ENCODE measurements at places on chromosomes 2 and 18.

DNA sequence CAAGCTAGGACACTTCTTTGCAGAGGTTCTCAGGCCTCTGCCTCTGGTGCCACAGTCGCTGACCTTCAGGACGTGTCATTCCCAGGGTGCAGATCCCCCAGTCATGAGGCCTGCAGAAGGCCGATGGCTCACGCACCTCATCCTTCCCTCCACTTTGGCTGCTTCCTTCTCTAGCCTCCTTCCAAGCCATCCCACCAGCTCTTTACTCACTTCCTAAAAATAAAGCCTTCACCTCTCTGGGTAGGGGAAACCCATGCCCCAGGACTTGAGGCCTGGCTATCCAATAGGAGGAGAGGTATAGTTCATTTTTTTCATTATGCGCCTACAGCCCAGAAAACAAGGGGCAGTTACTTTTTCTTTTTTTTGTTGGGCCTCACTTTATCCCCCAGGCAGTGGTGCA lies 91.4 kb downstream of the B3GNT2 start:
- DNase-seq: no peak

DNA sequence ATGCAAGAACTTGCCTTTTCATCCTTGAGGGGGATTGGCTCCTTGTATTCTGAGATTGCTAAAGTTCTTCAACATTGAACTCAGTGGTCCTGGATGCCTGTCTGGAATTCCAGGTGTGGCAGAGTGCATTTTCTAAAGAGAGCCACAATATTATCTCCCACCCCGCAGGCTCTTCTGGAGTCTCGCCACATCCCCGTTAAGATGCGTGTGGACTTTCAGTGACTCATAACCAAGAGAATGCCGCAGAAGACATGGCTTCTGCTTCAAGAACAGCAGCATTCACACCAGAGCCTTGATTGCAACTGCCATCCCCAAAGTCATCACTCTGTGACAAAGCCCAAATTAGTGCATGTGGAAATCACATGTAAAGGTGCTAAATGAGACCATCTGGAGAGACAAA lies 142.7 kb downstream of the CDH20 start:
- DNase-seq: no peak

GRCh38 chr2:8487461-8487932 lies 194.4 kb upstream of the ID2 start:
- peak; percentile 49 for DNase-seq

DNA sequence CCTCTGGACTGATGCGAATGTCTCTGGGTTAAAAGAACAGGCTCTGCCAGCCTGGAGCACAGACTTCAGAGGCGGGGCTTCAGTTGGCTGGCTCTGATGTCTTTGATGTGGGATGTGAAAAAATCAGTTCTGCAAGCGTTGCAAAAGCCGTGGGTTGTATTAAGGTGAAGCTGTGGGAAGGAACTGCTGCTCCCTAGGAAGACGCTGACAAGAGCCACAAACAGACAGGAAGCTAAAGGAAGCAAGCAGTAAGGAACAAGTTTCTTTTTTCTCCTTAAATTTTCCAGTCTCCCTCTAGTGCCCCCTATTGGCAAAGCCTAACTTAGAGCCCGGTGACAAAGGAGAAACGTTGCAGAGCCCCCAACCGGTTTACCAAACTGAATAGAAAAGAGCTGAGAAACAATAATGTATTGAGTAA lies 239.0 kb downstream of the CCDC178 start:
- peak; percentile 52 for DNase-seq

DNA sequence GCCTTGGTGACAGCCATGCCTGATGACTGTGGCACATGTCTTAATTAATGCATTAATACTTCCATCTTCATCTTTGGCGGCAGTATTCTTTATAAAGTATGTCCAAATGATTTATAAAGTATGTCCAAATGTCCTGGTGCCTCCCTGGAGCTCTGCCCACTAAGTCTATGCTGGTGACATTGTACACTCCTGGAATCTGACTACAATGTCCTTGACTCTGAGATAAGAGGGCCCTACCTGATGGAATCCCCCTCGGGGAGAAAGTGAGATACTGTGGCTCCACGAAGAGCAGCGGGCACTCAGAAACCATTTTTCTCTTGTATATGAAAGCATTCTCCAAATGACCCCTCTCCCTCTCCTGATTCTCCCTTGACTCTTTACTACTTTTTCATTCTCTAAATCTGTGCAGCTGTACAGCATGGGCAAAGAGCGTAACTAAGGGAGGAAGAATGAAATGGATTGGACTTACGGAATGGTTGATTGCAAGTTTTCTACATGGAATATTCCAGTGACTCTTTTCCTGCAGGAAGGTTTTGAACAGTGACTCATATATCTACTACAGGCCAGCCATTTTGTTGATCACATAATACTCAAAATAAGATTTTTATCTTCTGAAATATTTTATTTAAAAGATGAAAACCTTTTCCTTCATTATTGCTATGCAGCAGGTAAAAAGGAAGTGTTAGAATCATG lies 17.3 kb downstream of the RAB12 start:
- DNase-seq: no peak

- no peak for DNase-seq
Measured at GRCh38 chr2:64352292-64352691, 101.7 kb upstream of the LGALSL start.

DNA sequence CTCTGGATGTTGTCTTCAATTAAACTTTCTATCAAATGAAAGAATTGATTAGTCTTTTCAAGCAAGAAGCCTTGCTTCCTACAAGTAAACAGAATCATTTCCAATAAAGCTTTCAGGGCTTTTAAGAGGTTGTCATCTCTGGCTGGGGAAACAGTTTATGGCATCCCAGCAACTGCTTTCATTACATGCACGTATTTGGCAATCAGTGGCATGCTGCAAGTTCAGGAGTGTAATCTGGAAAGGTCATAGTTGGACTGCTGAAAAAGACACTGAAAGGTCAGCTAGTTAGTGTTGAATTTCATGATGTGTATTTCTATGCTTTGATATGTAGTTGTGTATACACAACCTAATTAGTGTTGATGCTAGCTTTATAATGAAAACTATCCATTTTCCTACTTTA lies 332.9 kb downstream of the DSC3 start:
- DNase-seq: no peak

GRCh38 chr2:214629875-214630274 lies 179.6 kb downstream of the BARD1 start:
- DNase-seq: no peak

- DNase-seq: no peak
Measured at GRCh38 chr2:2667690-2668089, 336.6 kb upstream of the MYT1L start.

GRCh38 chr18:79979843-79980242 lies 8.5 kb downstream of the TXNL4A start:
- DNase-seq: no peak

GRCh38 chr18:31099450-31100230 lies 2.6 kb downstream of the DSC2 start:
- DNase-seq: no peak

DNA sequence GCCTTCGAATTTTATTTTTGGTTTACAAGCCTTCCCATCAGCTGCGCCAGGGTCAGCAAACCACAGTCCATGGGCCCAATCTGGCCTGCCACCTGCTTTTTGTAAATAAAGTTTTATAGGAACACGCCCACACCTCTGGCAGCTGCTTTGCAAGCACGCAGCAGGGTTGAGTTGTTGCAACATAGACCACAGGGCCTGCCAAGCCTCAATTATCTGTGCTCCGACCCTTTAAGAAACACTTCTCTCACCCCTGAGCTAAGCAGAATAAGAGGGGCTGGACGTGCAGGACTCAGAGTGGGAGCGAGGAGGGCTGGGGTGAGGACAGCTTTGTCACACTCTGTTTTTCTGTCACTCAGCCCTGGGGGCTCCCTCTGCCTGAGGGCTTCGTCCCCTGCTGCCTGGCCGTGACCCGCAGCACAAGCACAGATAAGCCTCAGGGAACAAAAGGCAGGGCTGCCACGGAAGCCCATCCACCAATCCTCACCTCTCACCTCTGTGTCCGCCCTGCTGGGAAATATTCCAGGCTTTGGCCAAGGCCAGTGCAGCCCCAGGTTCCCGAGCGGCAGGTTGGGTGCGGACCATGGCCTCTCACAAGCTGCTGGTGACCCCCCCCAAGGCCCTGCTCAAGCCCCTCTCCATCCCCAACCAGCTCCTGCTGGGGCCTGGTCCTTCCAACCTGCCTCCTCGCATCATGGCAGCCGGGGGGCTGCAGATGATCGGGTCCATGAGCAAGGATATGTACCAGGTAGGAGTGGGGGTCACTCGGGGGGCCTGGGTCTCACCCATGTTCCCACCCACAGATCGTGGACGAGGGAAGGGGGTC lies at the start of gene AGXT:
TSS of gene AGXT (plus strand) at position 539 of the 823 bp plus-strand sequence. CDS start at position 581, 42 bp downstream.
- no peak for DNase-seq

DNA sequence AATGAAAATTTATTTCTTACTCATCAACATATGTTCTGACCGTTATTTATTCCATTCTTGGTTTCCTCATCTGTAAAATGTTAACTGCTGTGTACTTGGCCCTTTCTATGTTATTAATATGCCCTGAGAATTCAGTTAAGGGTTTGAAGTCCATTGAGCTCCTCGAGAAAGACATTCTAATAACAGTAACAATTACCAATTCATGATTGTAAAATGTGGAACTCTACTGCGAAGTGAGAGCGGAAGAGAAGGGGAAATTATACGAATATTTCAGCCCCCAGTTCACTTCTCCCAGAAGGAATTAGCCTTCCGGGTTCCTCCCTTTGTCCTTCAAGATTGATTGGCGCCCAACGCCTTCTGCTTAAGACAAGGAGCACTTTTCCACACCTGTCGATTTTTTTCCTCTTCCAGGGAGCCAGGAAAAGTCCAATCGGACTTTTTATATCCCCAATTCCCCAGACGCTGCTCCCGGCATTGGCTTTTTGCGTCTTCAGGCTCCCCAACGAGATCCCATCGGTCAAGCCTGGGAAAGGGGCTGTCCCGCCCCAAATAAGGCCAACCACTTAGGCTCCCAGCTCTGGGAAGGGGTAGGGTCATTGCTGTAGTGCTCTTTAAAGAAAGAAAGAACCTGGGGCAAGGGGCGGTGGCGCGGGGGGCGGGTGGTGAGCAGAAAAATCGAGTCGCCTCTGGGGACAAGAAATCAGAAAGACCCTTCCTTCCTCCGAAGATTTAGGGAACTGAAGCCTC lies 1.6 kb downstream of the DSC2 start:
- no peak for DNase-seq

DNA sequence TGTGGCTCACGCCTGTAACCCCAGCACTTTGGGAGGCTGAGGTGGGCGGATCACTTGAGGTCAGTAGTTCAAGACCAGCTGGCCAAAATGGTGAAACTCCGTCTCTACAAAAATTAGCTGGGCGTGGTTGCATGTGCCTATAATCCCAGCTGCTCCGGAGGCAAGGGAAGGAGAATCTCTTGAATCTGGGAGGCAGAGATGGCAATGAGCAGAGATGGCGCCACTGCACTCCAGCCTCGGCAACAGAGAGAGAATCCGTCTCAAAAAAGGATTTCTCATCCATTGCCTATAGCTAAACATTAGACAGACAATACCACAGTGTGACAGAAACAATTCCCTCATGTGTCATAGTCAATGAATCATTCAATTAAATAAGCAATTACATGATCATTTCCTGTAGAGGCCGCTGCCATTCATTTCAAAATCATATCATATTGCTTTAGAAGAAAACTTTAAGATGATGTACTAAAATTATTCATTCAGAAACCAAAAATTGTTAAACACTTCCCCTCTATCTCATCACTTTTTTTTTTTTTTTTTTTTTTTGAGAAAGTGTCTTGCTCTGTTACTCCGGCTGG lies 69.5 kb upstream of the TGIF1 start:
- DNase-seq: no peak

- peak; percentile 76 for DNase-seq
Measured at GRCh38 chr2:64644458-64645382, 9.0 kb downstream of the SERTAD2 start.

GRCh38 chr2:164755952-164756351 lies 85.7 kb downstream of the COBLL1 start:
- DNase-seq: no peak

GRCh38 chr18:62498616-62499262 lies 24.1 kb upstream of the ZCCHC2 start:
- DNase-seq: no peak

GRCh38 chr2:121103960-121104359 lies 181.0 kb downstream of the TFCP2L1 start:
- no peak for DNase-seq

DNA sequence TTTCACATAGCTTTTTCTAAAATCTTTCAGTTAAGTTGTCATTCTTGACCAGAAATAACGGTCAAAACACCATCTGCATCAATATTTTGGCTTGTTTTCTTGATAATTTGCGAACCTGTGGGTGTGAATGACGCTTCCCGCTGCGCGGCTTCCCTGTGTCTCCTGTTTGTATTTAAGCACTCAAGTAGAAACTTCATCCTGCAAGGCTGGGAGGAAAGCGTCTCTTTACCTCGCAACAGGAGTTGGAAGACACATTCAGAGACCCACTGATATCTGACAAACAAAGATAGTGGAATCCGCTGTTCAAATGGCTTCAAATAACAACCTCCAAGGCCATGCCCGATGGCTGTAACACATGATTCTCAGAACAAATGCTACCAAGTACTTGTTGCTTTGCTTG lies 704.9 kb downstream of the DCDC2C start:
- DNase-seq: no peak

DNA sequence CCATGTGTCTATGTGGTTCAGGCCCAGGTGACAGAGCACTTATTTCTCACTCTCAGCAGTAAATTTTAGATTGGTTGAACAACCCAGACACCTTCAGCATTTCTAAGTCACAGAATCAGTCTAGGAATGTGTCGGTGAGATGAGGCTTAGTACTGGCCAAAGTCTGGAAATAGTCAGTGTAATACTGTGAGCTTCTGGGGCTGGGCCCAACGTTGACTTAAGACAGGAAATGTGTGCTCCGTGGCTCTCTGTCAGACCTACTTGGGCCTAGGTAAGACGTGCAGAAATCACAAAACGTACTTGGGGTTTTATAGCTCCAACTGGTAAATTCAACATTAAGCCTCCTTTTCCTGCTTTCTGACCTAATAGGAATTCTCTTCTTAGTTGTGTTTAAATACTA lies 160.3 kb upstream of the COL3A1 start:
- DNase-seq: no peak

GRCh38 chr2:101763496-101764333 lies 66.2 kb downstream of the MAP4K4 start:
- DNase-seq: peak; percentile 57

DNA sequence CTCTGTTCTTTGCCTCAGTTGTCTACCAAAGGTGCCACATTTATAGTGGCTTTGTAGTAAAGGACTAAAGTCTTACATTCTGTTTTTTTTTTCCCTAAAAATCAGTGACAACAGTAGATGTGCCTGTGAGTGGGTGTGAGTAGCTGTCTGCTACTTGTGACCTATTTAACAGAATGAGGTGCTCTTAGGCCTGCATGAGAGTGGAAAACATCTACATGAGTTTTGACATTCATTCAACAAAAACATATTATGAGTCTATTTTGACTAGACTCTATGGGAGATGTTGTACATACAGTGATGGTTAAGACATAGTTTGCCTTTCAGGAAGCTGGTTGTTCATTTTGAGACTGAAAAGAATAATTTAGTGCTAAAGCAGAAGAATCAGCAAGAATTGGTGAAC lies 36.7 kb downstream of the IL1R2 start:
- no peak for DNase-seq

DNA sequence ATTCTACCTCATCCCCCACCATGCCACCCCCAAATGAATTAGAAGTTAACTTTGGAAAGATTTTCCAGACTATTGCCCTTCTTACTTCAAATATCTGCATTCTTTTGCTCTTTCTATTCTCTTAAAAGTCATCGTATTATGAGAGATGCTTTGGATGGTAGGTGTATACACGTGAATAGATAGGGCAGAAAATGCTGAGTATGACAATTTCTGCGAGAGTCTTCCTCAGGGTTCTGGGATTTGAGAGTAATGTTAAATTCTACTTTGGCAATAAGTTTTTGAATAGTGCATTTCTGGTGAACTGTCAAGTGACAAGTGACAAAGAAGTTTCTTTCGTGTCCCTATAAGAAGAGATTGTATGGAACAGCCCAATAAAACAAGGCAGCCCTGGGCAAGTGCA lies 137.6 kb upstream of the DSEL start:
- no peak for DNase-seq
